ENCODE measurements at places on chromosomes 7 and 10. TPM values are rescaled to one million over a fixed set of nuclear protein-coding genes. Genes with fewer than 3 reads are reported as not detected.
A peak's percentile ranks its signal among the peaks of the same experiment; 100 is the strongest.

GRCh38 chr7:134514663-134515062 lies 12.7 kb upstream of the AKR1B10 start:
- no peak for DNase-seq
- H3K27ac ChIP-seq: no peak overlapping the region
- H3K36me3 ChIP-seq: no peaks in the 10 kb centered on the region
- H3K27me3 ChIP-seq: no peaks in the 10 kb centered on the region
- H3K4me3 ChIP-seq: no peak overlapping the region

DNA sequence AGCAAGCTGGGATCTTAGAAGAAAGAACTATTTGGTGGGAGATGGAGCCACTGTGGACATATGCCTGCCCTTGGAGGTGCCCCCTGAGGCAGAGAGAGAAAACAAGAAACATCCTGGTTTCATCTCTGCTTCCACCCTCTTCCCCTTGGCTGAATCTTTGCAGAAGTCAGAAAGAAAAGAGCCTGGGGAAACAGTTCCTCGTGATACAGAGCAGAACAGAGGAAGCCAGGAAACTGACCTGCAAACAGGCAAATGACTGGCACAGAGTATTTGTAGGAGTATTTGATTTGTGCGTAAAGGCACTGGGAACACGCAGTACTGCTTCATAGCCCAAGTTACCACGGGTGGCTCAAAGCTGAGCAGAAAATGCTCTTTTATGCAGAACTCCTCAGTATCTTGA lies 7.0 kb upstream of the KEL start:
- H3K27ac ChIP-seq: no peak overlapping the region
- H3K4me3 ChIP-seq: no peak overlapping the region
- no peaks in the 10 kb centered on the region for H3K27me3 ChIP-seq
- no peaks in the 10 kb centered on the region for H3K36me3 ChIP-seq

DNA sequence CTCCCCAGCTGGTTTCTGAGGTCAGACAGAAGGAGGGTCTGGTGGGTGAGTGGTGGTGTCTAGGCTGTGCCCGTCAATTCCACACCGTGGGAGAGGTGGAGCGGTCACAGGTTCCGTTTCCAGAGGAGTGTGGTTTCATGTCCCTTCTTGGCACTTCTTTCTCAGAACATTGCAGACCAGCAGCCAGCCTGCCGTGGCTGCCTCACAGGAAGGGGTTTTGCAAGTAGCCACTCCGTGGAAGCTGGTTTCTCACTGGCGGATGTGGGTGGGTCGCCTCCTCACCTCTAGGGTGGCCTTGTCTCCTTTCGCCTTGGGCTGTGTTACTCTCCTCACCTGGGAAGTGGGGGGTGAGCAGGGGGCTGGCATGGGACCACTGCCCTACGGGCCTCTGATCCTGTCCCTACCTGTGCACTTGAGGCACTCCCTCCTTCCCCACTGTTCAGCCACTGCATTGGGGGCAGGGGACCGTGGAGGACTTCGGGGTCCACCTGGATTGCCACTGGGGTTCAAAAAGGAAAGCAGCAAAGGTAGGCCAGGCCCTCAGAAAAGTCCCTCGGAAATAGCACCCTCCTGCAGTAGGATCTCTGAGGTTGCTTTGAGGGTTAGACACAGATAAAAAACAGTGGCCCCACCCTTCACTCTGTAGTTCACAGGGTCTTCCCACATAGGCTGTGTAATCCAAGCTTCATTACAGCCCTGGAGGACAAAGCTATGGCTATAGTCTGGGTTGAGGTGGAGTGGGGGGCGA lies 33.9 kb downstream of the TSPAN14 start:
- H3K4me3 ChIP-seq: no peak overlapping the region
- peaks cover 6% of the 10 kb centered on the region for H3K4me1 ChIP-seq
- H3K27ac ChIP-seq: no peak overlapping the region
- H3K27me3 ChIP-seq: no peaks in the 10 kb centered on the region
- DNase-seq: no peak

GRCh38 chr10:90352288-90352687 lies 505.6 kb downstream of the HTR7 start:
- peak; percentile 34 for DNase-seq
- H3K27me3 ChIP-seq: no peaks in the 10 kb centered on the region
- no peak overlapping the region for H3K4me3 ChIP-seq
- H3K4me1 ChIP-seq: no peaks in the 10 kb centered on the region

GRCh38 chr7:124457841-124458240 lies 307.8 kb downstream of the GPR37 start:
- DNase-seq: no peak
- H3K4me1 ChIP-seq: no peaks in the 10 kb centered on the region
- no peak overlapping the region for H3K4me3 ChIP-seq
- no peaks in the 10 kb centered on the region for H3K36me3 ChIP-seq

GRCh38 chr10:15293862-15294842 lies 76.9 kb downstream of the FAM171A1 start:
- no peaks in the 10 kb centered on the region for H3K4me1 ChIP-seq
- no peak overlapping the region for H3K4me3 ChIP-seq
- no peaks in the 10 kb centered on the region for H3K27me3 ChIP-seq
- 0 out of 2 replicates have a peak, but pooled peaks cover 4% of the 10 kb centered on the region for H3K36me3 ChIP-seq

GRCh38 chr7:20218279-20218678 lies 1.1 kb upstream of the MACC1 start:
- no peak overlapping the region for H3K27ac ChIP-seq
- H3K4me3 ChIP-seq: no peak overlapping the region
- DNase-seq: no peak
- H3K4me1 ChIP-seq: peaks cover 9% of the 10 kb centered on the region
- H3K27me3 ChIP-seq: no peaks in the 10 kb centered on the region

GRCh38 chr10:51171946-51172345 lies 97.7 kb downstream of the PRKG1 start:
- no peaks in the 10 kb centered on the region for H3K27me3 ChIP-seq
- H3K4me1 ChIP-seq: peaks cover 2% of the 10 kb centered on the region
- DNase-seq: no peak
- H3K4me3 ChIP-seq: no peak overlapping the region

DNA sequence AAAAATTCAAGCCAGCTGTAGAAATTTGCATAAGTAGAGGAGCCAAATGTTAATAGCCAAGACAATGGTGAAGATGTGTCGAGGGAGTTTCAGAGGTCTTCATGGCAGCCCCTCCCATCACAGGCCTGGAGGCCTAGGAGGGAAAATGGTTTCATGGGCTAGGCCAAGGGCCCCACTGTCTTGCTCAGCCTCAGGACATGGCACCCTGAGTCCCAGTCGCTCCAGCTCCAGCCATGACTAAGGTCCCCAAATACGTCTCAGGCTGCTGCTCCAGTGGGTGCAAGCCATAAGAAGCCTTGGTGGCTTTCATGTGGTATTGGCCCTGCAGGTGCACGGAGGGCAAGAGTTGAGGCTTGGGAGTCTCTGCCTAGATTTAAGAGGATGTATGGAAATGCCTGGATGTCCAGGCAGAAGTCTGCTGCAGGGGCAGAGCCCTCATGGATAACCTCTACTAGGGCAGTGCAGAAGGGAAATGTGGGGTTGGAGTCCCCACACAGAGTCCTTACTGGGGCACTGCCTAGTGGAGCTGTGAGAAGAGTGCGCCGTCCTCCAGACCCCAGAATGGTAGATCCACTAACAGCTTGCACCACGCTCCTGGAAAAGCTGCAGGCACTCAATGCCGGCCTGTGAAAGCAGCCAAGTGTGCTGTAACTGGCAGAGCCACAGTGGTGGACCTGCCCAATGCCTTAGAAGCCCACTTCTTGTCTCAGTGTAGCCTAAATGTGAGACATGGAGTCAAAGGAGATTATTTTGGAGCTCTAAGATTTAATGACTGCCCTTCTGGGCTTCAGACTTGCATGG lies 19.2 kb downstream of the TBATA start:
- H3K27me3 ChIP-seq: no peaks in the 10 kb centered on the region
- H3K36me3 ChIP-seq: peaks cover 18% of the 10 kb centered on the region
- H3K27ac ChIP-seq: no peak overlapping the region
- peak; percentile 9 for DNase-seq

The FAM131B gene
- total RNA-seq: 18.5 TPM

The CFAP46 gene
- total RNA-seq: 3.1 TPM

The GNGT1 gene
- total RNA-seq: 0.44 TPM
